Stimulated activated CD8-positive, alpha-beta memory T cell treated with anti-CD3 and anti-CD28 coated beads, Interleukin-15, amount 100 ng/mL, for 4 hours (primary cell): ENCODE measurements at places on chromosomes 13 and 19.

- no peak for DNase-seq
Measured at GRCh38 chr13:31477961-31478360, 261.4 kb upstream of the RXFP2 start.

GRCh38 chr19:40178756-40179155 is 12.5 kb upstream of the MAP3K10 start:
- DNase-seq, result no peak

DNA sequence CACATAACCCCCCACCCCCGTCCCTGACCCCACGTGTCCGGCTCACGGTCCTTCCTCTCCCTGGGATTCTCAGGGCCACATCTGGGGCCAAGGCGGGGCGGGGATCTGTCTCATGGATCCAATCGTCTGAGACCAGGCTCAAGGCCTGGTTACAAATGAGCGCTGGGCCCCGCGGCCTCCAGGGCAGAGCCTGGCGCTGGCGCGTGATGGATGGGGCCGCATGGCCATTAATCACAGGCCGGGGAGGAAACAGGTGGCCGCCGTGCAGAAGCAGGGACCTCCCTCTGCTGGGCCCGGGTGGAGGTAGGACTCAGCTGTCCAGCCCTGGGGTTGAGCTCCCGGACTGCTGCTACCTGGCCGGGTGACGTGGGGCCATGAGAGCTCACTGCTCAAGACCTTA is 5.8 kb upstream of the TLE5 start:
- DNase-seq, result no peak

GRCh38 chr13:75657111-75657510 is 21.0 kb downstream of the LMO7 start:
- DNase-seq, result no peak

GRCh38 chr19:48687776-48688175 is 8.0 kb upstream of the FUT2 start:
- no peak for DNase-seq

DNA sequence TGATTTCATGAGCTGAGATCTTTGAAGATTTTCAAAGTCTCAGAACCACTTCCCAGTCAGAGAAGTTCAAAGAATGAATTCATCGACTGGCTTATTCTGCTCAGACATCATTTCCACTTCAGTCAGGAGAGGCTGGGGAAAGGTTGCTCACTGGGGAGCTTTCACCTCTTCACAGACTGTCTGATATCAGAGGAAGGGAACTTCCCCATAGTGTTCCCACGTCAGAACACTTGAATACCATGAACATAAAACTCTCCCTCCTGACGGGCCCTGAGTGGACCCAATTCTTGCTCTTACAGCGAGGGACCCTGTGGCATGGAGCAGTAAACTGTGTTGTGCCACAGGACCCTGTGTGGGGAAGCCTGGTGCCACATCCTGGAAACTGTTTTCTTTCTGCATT is 492.6 kb downstream of the COG6 start:
- no peak for DNase-seq

DNA sequence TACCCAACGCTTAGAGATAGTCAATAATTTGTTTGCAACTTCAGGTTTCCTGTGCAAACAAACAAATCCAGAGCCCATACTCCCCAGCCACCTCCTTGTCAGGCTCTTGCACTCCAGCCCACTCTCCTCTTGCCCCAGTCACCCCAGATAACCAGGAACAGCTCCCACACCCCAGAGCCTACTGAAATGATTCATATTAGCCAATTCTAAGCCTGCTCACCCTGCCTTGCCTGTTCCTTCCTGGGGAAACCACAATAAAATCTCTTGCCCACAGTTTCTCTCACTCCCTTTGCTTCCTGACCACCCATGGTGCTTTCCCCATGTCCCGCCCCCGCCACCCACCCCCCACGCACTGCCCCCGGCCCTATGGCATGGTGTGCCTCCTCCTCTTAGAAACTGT is 3.8 kb upstream of the ACTL9 start:
- no peak for DNase-seq

- no peak for DNase-seq
Measured at GRCh38 chr19:48510421-48511268, 990 bp downstream of the LMTK3 start.

- no peak for DNase-seq
Measured at GRCh38 chr13:100160450-100160849, 71.6 kb downstream of the PCCA start.

- DNase-seq, result no peak
Measured at GRCh38 chr13:67408798-67409197, 178.7 kb upstream of the PCDH9 start.

- no peak for DNase-seq
Measured at GRCh38 chr13:51269039-51269438, 46.8 kb downstream of the FAM124A start.

- no peak for DNase-seq
Measured at GRCh38 chr19:49362048-49362928, at the start of gene TEAD2. TSS of gene TEAD2 (minus strand) at chr19:49362416. CDS start at chr19:49360075, 2,341 bp downstream.

DNA sequence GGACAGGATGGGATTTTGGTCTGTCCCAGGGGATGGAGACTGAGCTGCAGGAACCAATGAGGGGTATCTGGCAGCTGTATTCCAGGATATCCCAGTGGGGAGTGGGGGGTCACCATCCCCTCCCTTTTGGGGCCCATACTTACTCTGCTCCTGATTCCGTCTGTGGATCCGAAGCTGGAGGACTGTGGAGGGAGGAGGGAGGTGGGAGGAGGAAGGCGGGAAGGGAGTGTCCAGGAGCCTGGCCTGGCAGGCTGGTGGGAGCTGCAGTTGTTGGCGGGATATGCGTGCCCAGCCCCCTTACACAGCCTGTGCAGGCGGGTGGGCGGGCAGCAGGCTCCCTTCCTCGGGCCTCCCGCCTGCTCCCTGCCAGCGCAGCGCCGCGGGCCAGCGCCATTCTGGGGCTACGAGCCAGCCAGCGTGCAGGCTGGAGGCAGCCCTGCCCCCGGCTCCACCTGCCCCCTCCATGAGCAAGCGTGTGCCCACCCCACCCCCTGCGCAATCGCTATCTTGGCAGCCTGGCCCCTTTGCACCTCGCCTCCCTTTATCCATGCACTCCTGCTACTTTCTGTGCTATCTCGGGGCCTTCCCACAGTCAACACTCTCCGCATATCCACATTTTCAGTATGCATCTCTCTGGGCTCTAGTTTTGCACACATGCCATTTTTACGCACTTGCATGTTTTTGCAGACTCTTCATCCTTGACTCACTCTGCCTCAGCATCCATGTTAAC is 2.8 kb downstream of the MAMSTR start:
- no peak for DNase-seq

GRCh38 chr19:54298357-54299125 is 14.4 kb downstream of the LILRA5 start:
- no peak for DNase-seq

- no peak for DNase-seq
Measured at GRCh38 chr13:108227651-108228272, 9.6 kb downstream of the ABHD13 start.

DNA sequence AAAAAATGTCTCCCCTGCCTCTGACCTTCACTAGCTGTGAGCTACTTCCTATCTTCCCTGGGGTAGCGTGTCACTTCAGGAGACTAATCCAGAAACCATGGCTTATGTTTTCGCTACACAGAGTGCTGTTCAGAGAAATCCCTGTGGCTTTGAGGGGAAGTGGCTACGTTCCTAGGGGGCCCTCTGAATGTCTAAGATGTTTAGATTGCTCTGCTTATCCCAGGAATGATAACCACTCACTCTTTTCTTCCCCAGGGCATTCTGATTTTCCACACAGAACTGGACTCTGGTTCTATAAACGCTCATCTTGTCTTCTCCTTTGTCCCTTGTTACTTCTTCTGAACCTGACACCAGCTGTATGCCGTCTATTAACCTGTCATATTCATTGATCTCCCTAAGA is 572.5 kb downstream of the OLFM4 start:
- DNase-seq, result no peak

- DNase-seq, result no peak
Measured at GRCh38 chr19:48638831-48639381, 1.7 kb upstream of the DBP start.

GRCh38 chr19:49468746-49469447 is 5.1 kb upstream of the FLT3LG start:
- DNase-seq, result peak; percentile 50

GRCh38 chr19:43778651-43779050 is 2.1 kb downstream of the KCNN4 start:
- DNase-seq, result no peak

DNA sequence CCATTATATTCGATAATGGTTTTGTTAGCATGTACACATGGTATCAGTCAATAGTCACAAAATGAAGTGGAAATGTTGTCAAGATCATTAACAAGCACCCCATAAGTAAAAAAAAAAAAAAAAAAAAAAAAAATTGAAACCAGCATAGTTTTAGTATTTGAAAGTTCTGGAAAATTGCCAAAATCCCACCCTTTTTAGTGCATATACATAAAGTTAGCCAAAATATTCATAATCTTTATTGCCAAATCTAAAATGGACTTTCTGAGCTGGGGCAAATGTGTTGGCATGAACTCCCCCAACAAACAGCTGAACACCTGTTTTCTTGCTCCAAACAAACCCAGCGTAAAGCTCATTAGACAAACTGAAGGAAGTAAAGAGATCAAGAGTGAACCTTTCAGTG is 73.9 kb downstream of the MZT1 start:
- DNase-seq, result no peak

DNA sequence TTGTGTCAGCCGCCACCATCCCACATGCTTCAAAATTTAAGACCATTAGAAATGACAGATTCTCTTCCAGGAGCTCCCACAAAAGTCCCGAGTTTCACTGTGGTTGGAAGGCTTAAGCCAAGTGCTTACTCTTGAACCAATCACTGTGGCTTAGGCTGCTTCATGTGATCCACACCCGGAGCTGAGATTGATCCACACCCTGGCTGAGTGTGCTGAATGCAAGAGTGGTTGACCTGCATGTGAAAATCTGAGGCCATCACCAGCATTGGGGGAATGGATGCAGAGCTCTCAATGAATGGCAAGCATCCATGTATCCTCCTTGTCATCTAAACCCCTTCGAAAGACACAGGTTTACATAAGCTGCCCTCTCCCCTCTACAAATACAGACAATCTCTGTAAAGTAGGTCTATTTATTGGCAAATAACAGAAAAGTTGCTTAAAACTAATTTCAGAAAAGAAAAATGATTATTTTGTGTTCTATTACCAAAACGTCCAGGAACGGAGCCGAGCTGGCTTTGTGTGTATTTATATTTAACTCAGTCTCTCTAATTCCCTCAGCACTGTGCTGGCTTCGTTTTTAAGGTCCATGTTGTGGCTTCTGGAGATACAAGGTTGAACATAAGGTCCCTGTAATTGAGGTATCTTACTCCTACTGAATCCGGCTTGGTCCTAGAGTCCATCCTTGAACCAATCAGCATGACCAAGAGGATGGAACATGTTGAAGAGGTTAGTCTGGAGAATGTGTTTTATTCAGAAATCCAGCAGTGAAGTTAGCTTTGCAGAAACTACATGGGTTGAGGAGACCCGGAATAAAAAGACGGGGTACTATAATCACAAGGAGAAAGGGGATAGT is 332.4 kb downstream of the LIG4 start:
- DNase-seq, result no peak

DNA sequence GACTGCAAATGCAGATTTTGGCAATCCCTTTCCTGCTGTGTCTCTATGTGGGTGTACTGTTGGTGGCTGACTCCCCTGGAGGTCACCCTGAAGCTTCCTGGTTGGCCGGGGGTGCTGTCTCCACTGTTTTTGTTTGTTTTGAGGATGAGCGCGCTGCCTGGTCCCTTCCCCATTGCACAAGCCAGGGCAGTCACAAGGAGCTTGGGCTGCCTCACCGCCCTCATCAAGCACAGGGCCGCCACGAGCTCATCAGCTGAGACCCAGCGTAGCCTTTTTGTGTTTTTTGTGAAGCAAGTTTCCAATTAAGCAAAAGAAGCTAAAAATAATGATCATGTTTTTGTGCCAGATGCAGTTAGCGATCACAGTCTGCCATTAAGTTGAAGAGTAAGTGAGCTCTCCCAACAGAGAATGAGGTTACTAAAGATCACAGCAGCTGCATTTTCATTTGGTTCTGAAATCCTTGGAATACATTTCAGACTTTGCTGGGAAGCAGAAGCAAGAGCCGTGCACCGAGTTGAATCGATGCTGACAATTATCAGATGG is 57.8 kb downstream of the GGACT start:
- no peak for DNase-seq

DNA sequence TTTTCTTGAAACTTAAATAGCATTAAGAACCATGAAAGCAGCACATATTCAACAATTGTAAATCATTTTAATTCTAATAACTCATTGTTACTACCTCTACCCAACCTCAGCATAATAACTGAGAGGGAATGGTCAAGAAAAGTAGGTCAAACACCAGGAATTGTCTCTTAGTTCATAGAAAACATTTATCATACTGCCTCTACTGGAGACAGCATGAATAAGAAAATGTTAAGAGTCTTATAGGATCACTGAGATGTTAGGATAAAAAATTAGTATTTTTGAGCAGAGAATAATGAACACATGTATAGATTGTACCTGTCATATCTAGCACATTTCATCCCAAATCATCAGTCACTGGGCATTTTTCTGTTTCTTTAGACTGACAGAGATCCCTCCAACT is 515.3 kb downstream of the PCDH9 start:
- DNase-seq, result no peak

- DNase-seq, result no peak
Measured at GRCh38 chr13:110199046-110199831, 107.7 kb downstream of the COL4A1 start.

DNA sequence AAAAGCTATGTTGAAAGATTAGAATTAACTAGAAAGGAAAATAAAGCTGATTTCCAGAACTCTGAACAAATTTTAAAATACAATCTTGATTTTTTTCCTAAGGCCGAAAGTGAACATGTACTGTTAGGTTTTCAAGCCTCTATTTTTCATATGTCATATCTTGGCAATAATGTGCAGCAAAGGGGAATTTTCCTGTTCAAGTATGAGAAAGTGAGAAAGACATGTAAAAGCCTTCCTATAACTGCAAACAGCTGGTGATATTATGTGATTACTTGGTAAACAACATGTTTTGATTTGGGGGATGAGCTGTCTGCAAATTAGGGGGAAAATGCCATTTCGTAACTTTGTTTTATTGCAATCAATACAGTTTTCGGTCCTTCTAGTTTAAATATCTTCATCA is 4.0 kb upstream of the KLF12 start:
- DNase-seq, result no peak

GRCh38 chr13:80341756-80342370 is 937 bp upstream of the SPRY2 start:
- no peak for DNase-seq

- no peak for DNase-seq
Measured at GRCh38 chr19:48396824-48397176, 3.3 kb downstream of the GRIN2D start.

GRCh38 chr19:6576869-6577475 is 14.0 kb downstream of the CD70 start:
- no peak for DNase-seq
